SJCRH30 (cell line): ENCODE measurements at places on chromosomes 1 and 21.
A peak's percentile ranks its signal among the peaks of the same experiment; 100 is the strongest.

DNA sequence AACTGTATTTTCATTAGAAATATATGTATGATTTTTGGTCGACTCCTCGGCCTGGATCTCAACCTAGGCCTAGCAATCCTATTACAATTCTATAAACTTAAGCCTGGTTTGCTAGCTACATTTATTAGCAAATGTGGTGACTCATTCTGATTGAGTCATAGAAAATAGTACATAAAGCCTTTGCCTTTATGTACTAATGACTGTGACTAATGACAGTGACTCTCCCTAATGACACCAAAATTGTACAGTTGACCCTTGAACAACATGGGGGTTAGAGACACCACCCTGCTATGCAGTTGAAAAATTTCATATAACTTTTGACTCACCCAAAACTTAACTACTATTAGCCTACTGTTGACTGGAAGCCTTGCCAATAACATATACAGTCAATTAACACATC is 78.9 kb downstream of the CLEC20A start:
- DNase-seq = no peak

DNA sequence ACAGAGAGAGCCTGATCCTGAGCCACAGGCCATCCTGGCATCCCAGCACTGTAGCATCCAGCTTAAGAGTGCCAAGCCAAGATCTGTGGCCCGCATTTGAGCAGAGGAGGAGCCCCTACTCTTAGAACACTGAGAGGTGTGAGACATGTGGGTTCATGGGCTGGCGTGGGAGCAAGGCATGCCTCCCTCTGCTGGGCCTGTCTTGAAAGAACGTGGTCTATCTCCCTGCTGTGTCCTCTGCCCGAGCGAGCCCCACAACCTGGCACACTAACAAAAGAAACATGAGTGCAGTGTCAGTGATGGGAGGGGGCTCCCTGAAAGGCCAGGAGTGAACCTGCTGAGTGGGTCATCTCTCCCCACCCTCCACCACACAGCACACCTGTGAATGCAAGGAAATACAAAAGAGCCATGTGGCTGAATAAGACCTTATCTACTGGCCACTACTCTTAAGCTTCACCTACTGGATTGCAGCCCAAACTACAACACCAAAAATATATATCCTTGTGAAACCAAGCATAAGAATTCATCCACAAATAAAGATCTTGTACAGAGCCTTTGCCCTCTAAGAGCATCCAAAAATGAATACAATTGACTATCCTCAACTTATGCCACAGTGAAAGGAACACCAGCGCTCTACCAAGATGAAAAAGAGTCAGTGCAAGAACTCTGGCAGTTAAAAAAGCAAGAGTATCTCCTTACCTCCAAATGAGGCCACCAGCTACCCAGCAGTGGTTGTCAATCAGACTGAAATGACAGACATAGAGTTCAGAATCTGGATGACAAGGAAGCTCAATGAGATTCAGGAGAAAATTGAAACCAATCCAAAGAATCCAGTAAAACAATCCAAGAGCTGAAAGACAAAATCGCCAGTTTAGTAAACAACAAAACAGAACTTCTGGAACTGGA is 259.4 kb upstream of the DAB1 start:
- no peak for DNase-seq

- peak; percentile 19 for DNase-seq
Measured at GRCh38 chr1:48619539-48619938, 147.5 kb upstream of the SPATA6 start.

DNA sequence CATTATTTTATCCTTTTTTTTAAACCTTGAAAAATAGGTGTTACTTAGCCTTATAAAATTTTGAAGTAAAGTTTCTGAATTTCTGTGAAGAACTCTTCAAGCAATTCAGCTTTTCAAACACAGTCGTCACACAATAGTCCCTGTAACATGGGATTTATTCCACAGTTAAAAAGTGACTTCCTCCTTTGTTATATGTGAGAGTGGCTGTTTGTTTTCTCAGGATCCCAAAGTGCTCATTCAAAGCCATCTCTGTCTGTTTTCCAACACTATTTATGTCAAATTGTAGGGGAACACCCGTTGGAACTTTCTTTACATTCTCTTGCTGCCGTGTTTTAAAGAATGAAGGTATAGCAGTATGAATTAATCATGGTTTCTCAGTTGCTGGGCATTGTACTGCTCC is 80.8 kb upstream of the GPR52 start:
- no peak for DNase-seq

DNA sequence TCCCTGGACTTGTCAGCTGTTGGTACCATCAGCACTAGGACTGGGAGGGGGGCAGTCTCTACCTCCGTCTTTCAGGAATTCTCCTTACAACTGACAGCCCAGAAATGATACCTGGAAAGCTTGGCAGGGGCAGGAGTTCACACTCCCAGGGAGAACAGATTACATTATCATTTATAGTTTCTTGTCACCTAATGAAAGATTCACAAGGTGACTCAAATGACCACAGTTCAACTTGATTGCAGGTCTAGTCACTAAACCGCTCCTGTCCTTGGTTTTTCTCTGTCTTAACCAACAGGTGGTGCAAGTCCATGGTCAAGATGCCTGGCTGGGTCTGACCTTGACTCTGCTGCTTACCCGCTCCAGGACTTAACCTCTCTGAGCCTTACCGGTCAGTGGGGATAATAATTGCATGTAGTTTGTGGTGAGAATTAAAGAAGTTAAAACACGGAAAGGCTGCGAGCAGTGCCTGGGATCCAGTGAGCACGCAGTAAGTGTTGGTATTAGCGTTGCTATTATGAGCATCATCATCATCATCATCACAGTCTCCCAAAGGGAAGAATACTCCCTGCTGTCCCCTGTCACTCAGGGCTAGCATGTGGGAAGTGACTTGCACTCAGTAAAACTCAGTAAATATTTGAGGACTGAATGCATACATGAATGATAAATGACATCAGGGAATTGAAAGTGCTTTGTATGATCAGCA is 125.3 kb upstream of the CD34 start:
- DNase-seq = no peak

- no peak for DNase-seq
Measured at GRCh38 chr1:19416921-19417470, 68.3 kb downstream of the CAPZB start.

GRCh38 chr1:182955596-182956588 is 2.9 kb upstream of the SHCBP1L start:
- DNase-seq = peak; percentile 43

GRCh38 chr1:66351478-66351877 is 182.5 kb upstream of the SGIP1 start:
- DNase-seq = no peak

DNA sequence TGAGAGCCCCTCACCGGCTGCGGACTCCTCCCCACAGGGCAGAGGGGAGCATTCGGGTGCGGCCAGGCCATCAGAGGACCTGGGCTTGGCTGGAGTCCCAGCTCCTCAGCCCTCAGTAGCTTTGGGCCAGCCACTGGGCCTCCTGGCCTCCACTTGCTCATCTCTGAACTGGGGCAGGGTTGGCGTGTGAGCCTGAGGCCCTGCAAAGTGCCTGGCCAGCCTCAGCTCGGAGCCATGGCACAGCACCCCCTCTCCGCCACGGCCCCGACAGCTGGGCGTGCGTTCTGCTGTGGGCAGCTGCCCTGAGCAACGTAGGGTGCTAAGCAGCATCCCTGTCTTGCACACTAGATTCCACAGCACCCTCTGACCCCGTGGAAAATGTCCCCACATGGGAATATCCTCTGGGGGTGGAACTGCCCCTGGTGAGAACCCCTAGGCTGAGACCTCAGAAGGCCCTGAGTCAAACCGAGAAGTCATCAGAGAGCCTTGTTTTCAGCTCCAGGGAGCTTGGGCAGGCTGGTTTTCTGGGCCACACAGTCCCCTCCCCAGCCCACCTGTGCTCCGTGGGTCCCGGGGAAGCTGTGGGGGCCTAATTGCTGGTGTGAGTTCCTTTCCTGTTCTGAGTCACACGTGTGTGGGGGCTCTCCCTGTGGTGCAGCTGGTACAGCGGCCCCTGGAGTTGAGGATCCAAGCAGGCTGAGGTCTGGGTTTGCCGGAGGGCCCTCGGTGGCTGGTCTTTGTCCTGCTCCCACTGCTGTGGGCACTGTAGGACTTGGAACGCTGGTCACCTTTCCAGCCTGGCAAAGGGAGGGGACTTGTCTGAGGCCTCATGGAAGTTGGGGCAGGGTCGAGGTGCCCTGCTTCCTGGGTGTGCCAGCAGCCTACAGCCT is 24.5 kb downstream of the TP73 start:
- DNase-seq = no peak

DNA sequence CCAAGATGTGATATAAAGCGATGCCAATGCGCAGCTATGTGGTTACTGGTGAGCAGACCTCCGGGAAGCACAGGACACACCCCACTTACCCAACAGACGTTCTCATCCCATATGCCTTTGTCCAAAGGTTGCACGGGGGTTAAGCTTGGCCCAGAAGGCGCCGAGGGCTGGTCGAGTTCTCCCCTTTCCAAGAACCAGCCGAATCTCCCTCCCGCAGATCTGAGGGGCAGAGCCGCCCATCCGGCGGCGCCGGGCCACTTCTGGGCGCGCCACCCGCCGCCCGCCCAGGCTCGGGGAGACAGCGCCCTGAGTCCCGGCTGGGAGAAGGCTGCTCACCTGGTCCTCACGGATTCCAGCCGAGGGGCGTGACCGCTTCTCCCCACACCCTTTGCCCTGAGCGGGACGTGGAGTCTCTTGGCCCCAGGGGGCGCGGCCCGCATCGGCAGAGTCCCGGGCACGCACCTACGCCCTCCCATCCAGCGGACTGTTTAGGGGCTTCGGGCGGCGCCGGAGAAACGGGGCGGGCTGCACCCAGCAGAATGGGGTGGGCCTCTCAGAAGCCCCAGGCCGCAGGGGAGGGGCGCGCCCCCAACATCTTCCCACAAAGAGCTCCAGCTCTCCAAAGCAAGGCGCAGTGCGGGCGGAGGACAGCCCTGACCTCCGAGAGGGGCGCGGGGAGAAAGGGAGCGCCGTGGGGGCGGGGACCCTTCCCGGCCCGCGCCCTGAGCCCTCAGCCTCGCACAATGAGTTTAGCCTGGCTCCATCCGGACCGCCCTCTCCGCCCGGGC is 615 bp downstream of the GPR161 start:
- DNase-seq = peak; percentile 58

- DNase-seq = no peak
Measured at GRCh38 chr1:159113596-159114433, 37.2 kb upstream of the AIM2 start.

DNA sequence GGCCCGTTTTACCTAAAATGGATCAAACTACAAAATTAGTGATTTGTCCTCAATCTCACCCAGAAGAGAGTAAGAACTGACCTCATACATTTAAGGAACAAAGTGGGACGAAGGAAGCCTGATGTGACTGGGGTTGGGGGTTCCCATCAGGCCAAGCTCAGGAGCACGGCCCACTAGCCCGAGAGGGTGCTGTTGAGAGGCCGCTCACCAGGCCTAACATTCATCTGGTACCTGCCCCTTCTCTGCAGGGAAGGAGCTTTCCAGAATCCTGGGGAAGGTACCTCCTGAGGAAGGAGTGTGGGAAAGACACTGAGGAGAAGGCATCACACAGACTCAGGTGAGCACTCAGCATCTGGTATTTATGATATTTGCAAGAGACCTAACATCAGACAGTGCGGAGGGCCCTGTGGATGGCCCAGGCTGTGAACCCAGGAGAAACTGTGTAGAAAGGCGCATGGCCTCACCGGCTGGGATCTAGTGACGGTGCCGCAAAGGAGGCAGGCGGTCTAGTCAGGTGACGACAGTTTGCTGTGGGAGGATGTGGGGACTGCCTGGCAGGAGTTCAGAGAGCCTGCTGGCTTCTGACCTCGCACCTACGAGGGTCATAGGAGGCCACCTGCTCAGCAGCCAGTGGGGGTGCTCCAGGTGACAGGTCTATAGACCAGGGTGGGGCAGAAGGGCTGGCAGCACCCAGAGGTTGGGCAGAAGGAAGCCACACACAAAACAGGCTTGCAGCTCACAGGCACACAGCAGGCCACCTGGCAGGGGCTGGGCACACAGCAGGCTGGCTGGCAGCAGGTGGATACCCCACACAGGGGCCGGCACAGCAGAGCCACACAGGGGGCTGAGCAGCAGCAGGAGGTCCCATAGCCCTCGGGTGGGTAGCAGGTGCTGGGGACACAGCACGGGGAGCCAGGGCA is 543 bp downstream of the KRTAP12-4 start:
- DNase-seq = no peak

DNA sequence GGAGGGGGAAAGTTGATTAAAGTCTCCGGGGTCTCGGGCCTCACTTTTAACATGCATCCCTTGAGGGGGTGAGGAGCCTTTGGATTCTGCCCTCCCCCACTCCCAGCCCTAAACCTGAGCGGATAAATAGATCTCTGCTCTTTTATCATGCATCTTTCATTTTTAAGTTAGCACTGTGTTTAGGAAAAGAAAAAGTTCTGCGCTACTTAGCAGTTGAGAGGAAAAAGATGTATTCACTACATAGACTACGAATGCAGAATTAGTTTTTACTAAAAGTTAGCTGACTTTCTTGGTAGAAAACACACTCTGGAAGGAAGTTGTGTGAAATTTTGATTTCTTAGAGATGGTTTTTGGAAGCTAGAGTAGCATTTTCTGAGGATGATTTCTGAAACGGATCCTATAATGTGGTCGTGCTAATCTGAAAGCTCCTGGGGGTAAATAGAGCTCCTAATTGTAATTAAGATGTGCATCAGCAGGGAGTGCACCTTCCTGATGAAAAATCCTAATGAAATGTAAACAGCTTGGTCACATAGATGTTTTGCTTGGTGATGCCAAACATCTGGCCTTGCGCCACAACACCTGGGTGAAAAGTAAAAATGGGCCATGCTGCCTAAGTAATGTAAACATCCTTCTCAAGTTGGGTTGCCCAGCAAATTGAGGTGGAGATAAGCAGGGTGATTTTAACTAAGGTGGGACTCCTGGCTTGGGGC is 1.8 kb downstream of the ROR1 start:
- no peak for DNase-seq

GRCh38 chr1:216847397-216848036 is 124.3 kb upstream of the ESRRG start:
- DNase-seq = peak; percentile 10

DNA sequence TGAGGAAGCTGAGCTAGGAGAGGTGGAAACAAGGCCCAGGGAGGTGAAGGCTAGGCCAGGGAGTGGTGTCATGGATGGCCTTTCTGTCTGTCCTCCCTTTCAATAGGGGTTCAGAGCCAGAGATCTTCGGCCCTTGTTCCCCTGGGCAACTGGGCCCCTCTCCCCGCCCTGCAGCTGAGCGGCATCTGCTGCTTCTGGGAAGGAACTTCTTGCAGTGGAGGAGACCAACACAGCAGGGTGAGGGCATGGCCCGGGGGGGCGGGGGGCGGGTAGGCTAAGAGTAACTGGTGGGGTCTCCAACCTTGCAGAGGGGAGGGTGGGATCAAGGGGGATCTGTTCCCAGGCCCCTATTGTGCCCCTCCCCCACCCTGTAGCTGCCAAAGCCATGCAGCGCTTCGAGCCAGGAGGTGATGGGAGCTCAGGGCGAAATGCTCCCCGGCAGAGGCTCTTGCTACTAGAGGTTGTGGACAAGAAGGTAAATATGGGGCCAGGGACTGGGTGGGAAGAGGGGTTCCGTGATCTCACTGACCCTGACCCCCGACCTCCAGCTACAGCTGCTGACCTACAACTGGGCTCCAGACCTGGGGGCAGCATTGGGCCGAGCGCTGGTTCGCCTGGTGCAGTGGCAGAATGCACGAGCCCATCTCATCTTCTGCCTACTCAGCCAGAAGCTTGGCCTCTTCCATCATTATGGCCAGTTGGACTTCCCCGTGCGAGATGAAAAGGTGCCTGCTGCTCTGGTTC is 11.7 kb downstream of the HYI start:
- no peak for DNase-seq

GRCh38 chr1:93567255-93567918 is 114.2 kb downstream of the BCAR3 start:
- no peak for DNase-seq

GRCh38 chr1:86419277-86419903 is 4.6 kb upstream of the CLCA2 start:
- peak; percentile 19 for DNase-seq

GRCh38 chr1:157490467-157491165 is 61.7 kb downstream of the FCRL5 start:
- DNase-seq = peak; percentile 64
